ENCODE measurements at places on chromosomes 3 and 15.

GRCh38 chr3:185153171-185153771, 411 bp upstream of the C3orf70 start:
- DNase-seq, result no peak

GRCh38 chr3:127069814-127070440, 87.0 kb downstream of the PLXNA1 start:
- no peak for DNase-seq

DNA sequence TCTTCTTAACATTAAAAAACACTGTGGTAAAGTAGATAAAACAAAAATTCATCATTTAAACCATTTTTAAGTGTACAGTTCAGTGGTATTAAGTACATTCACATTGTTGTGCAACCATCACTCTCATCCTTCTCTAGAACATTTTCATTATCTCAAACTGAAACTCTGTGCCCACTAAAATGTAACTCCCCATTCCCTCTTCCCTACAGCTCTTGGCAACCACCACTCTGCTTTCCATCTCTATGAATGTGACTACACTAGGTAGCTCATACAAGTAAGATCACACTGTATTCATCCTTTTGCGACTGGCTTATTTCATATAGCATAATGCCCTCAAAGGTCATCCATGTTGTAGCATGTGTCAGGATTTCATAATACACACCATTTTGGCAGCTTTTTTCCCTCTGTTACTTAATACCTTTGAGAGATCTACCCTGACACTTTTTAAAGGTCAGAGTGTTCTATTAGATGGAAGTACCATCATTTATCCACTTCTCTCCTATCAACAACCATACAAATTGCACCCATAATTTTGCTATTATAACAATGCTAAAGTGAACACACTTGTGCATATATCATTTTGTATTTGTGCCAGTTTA, 42.9 kb upstream of the FRMD4B start:
- DNase-seq, result no peak

DNA sequence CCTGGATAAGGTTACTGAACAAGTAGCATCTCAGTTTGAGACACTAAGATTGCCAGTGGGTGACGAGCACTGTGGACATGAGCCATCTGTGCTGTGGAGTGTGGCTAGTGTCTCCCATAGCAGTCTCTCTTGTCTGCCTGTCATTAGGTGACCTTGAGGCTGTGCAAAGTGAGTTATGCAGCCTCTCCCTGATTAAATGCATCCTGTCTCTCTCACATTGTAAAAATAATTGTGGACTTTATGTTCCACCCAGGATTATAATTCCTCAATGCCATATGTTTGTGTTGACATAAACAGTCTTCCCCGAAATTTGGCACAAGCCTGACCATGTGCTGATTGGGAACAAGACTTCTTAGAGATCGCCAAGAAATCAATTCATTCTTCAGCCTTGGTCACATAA, 168.9 kb downstream of the MYRIP start:
- DNase-seq, result no peak

GRCh38 chr3:172697558-172697957, 13.3 kb downstream of the NCEH1 start:
- DNase-seq, result no peak

DNA sequence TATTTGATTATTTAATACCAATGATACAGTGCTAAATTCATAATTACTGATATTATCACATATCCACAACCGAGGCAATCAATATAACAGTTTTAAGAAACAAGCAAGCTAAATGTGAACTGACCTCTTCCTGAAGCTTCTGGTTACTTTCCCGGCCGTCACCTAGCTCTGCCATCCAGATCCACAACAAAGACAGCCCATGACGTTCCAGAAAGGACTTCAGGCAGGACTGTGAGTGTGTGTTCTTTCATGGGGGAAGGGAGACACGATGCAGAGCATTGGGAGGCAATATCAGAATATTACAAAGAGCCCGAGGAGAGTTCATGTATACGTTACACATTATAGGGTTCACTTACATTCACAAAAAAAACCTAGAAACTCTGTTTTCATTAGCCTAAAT, 77.8 kb downstream of the SETD2 start:
- DNase-seq, result no peak

GRCh38 chr3:23944861-23945662, at the start of gene NR1D2:
NR1D2 (plus strand) TSS chr3:23945286; CDS start chr3:23945579, 293 bp downstream.
- peak; percentile 71 for DNase-seq

DNA sequence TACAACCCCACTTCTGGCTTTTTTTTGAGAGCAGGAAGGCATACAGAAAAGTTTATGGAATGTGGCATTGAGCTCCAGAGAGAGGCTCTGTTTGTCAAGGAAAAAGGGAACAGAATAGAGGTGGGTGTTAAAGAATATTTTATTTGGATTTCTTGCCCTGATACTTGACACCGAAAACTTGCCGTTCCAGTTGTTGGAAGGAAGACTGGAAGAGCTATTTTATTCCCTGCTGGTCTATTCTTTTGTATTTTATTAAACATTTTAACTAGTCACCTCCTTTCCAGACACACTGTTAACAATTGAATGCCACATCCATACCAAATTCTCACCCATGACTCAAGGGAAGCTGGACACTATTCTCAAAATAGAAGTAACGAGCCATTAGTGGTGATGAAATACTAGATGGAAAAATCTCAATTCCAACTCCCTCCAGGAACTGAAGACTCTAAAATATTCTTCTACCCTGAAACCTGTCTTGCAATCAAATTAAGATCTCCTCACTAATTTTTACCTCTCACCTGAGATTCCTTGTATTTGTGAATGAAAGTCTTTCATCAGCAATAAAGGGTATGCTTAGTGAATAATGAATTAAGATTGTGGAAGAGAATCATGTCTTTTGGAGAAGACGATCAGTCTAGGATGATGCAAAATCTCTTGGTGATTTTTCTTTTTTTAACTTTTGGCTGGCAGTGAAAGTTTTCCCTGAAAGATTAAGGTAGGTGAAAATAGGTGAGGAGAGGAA, 28.5 kb downstream of the GREM1 start:
- DNase-seq, result no peak

DNA sequence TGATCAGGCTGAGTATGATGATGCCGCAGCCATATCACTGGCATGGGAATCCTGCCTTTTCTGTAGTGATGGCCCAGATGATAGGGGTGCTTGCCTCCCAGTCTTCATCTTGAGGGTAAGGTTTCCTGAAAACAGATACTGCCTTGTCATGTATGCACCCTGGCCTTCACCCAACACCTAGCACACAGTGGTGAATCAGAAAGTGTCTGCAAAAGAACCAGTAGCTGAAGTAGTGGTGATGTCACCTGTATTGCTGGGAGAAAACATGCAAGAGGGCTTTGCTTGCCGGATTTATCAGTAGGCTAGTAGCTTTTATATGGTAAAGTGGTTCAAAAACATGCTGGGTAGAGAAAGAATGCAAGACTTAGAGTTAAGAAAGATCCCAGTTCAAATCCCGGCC, 419.8 kb upstream of the WNT5A start:
- no peak for DNase-seq

- no peak for DNase-seq
These were observed 62.7 kb downstream of the TFDP2 start for GRCh38 chr3:142086581-142087090.

DNA sequence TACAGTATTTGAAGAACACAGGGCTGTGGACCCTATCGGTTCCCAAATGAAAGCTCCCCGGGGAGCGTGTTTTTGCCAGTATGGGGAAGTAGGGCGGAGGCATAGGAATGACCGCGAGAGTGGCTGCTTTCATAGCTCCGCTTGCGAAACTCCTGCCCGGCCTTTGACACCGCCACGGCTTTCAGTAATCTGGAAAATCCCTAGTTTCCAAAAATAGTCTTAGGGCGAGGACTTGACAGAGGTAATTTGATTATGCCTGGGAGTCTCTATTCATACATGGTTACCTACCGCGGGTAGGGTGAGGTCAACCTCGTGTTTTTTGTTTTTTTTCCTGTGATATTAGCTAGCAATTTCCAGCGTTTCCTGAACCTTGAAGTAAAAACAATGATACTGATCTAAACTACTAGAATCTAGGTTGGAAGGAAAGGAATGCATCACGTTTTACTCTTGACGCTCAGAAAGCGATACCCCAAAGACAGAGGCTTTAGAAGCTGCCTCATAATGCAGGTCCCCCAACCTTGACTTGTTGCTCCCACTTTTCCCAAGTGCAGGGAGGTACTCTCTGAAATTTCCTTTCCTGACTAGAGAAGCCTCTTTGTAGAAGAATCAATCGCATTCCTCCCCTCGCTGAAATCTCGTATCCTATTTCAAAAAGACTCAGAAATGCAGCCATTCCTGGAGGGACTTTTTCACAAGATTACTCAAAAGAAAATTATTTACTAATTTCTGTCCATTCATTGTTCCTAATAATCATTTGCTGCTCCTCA, 894 bp upstream of the CCNL1 start:
- DNase-seq, result peak; percentile 76

DNA sequence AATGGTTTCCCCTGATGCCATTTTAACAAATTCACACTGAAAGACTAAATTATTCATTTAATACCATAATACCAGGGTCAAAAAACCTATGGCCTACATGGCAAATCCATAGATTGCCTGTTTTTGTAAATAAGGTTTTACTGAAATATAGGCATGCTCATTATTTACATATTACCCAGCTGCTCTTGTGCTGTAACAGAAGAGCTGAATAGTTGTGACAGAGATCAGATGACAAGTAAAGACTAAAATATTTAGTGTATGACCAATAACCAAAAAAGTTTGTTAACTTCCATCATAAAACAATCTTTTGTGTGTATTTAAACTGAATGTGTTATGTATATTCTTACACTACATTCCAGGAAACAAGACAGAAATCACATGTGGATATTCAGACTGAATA, 60.2 kb downstream of the DENND4A start:
- no peak for DNase-seq

GRCh38 chr3:45170096-45170495, 23.9 kb upstream of the CDCP1 start:
- DNase-seq, result no peak

- DNase-seq, result no peak
These were observed 683.7 kb downstream of the TBL1XR1 start for GRCh38 chr3:176513604-176514003.

DNA sequence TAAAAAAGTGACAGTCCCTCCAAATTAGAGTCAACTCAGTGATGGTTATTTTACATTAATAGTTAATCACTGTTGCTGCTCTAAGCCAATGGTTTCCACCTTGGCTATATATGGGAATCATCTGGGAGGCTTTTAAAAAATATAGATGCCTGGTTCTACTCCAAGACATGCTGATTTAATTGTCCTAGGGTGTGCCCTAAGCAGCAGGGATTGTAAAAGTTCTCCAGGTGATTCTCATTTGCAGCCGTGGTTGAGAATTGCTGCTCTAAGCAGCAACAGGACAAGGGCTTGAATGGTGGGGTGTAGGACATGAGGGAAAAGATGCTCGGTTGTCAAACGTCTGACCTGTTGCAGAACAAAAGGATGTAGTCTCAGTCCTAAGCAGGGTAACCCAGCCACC, 405.1 kb upstream of the MCTP2 start:
- DNase-seq, result no peak

DNA sequence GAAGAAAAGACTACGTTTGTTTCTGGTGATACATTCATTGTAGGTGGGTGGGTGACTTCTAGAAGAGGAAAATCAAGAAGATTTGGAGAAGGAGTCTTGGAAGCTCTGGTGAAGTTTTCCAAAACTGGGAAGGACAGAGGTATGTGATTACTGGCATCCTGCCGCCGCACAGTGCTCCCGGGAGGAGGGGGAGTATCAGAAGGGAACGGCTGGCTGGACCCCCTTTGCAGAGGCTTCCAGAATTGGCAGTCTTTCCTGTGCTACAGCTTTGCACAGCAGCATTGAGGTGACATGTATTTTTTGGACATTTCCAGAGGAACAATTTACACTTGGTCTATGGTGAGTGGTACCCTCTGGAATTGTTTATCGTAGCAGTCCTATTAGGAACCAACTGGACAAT, 75.7 kb upstream of the EOMES start:
- DNase-seq, result no peak

GRCh38 chr15:63169788-63170187, 12.5 kb upstream of the RPS27L start:
- DNase-seq, result no peak

GRCh38 chr3:194985031-194985578, 285.9 kb downstream of the XXYLT1 start:
- DNase-seq, result peak; percentile 80

GRCh38 chr15:31268911-31269784, 57.5 kb upstream of the KLF13 start:
- peak; percentile 99 for DNase-seq

- no peak for DNase-seq
These were observed 620.8 kb downstream of the ROBO2 start for GRCh38 chr3:77660718-77661117.

DNA sequence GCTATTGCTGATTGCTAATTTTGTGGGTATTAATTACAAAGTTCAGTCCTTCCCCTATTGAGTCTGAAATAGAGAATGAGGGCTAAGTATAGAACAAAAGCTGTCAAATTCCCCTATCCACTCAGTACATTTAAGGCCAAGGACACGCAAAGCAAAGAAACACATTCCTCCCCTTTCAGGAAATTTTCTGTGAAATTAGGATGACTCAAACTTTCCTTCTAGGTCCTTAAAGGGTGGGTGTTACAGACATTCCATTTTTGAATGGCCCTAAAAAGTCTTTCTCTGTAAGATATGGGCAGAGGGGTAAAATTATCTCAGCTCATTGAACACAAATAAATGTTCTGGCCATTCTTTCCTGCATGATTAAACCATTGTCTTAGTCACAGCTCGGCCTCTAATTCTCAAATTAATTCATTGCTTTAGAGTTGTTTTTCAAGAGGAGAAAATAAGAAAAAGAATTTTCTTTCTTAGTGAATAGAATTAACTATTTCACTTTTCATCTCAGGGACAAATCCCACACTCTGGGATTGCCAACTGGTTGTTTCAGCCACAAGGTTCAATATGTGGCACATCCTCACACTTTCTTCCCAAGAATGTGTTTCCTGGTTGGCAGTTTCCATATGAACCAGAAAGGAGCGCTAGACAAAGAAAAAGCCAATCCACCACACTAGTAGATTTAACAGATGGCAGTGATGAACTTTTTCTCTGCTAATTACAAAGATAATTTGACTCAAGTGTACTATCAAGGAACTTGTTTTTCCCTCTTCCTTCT, 424.1 kb downstream of the ZNF385D start:
- no peak for DNase-seq

DNA sequence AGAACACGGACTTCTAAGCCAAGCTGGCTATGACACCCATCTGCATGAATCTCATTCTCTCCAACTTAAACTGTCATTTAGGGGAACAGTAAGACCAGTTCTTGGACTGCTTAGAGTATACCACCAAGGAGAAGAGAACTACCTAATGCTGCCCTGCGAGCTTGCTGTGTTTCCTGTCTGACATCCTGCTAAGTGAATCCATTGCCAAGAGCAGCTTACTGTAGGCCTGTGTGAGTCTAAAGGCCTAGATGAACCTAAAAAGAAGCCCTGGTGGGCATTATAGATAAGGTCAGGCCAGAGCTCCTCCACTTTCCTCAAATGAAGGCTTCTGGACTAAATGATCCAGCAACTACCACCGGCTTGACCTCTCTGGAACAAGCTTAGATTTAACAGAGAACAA, 15.0 kb downstream of the LZTFL1 start:
- no peak for DNase-seq
